Activated T-helper 1 cell treated with anti-CD3 and anti-CD28 coated beads, Interleukin-12 subunit alpha, Interleukin-12 subunit beta, Interleukin-2, Interleukin-4 antibody, amounts not matched to agents 30 ng/mL and 10 ng/mL and 1 ng/mL, durations not matched to agents 14 hours and 24 hours and 36 hours (primary cell): ENCODE measurements at places on chromosomes 1 and 21. TPM values are rescaled to one million over a fixed set of nuclear protein-coding genes. Genes with fewer than 3 reads are reported as not detected.
A peak's percentile ranks its signal among the peaks of the same experiment; 100 is the strongest.

DNA sequence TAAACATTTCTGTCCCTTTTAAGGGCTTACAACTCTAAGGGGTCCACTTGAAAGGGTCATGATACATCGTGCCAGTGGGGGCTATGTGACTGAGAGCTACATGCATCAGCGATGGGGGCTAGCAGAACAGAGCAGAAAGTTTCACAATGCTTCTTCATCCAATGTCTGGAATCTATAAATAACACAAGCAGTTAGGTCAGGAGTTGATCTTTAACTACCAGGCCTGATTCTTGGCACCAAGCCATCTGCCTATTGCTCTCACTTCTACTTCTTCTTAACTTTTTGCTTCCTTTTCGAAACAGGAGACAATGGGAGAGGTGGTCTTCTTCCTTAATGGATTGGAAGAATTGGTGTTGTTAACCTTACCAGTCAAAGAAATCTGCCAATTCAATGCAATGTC is 410.0 kb downstream of the TGFB2 start:
- H3K4me3 ChIP-seq: no peak overlapping the region
- no peaks in the 10 kb centered on the region for H3K4me1 ChIP-seq
- no peaks in the 10 kb centered on the region for H3K36me3 ChIP-seq
- H3K27ac ChIP-seq: no peak overlapping the region
- DNase-seq: no peak

Gene TSHB
- total RNA-seq: not detected in 2 replicates

DNA sequence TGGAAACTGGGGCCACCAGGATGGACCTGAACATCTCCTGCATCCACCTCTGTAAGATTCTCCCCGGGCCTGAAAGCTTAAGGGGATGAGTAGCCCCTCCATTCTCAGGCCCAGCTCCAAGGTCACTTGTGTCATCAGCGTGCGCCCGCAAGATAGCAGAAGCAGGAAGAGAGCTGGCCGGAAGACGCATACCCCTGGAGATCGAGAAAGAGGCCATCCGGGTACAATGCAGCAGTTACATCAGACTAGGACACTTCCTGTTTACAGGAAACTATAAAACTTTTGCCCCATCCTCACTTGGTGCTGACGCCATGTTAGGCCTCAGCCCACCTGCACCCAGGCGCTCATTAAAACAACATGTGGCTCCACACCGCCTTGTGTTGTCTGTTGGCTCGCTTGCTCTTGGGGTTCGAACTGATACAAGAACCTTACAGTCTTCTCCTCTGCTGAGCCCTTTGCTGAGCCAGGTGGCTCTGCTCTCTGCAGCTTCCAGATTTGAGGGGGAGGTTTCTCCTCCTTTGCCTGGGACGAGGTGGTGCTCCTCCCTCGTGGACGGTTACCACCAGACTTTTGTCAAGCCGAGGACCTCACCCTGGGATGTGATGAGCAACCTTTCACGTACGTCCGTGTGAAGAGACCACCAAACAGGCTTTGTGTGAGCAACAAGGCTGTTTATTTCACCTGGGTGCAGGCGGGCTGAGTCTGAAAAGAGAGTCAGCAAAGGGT is 277.5 kb upstream of the C1orf174 start:
- no peaks in the 10 kb centered on the region for H3K4me1 ChIP-seq
- no peak overlapping the region for H3K4me3 ChIP-seq
- no peaks in the 10 kb centered on the region for H3K27me3 ChIP-seq
- DNase-seq: no peak
- H3K27ac ChIP-seq: no peak overlapping the region

GRCh38 chr1:221937155-221937953 is 195.5 kb upstream of the DUSP10 start:
- H3K36me3 ChIP-seq: no peaks in the 10 kb centered on the region
- H3K4me3 ChIP-seq: no peak overlapping the region
- DNase-seq: no peak
- no peaks in the 10 kb centered on the region for H3K4me1 ChIP-seq
- peaks cover 13% of the 10 kb centered on the region for H3K27me3 ChIP-seq
- H3K27ac ChIP-seq: no peak overlapping the region

DNA sequence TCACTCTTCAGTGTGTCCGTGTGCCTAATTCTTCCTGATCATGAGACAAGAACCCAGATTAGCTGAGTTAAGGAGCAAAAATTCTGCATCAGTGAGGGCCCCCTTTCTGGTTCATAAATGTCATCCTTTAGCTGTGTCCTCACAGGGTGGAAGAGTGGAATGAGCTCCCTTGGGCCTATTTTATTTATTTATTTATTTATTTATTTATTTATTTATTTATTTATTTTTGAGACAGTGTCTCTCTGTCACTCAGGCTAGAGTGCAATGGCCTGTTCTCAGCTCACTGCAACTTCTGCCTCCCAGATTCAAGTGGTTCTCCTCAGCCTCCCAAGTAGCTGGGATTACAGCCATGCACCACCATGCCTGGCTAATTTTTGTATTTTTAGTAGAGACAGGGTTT is 131.7 kb downstream of the PATJ start:
- H3K27me3 ChIP-seq: no peaks in the 10 kb centered on the region
- H3K27ac ChIP-seq: no peak overlapping the region
- H3K4me1 ChIP-seq: no peaks in the 10 kb centered on the region
- peaks cover 11% of the 10 kb centered on the region for H3K36me3 ChIP-seq

Gene S100B
- not detected in 2 replicates for total RNA-seq

- no peak for DNase-seq
- no peaks in the 10 kb centered on the region for H3K36me3 ChIP-seq
- peaks cover 6% of the 10 kb centered on the region for H3K4me1 ChIP-seq
- H3K4me3 ChIP-seq: no peak overlapping the region
Measured at GRCh38 chr21:41957991-41958766, 4.4 kb upstream of the C2CD2 start.

DNA sequence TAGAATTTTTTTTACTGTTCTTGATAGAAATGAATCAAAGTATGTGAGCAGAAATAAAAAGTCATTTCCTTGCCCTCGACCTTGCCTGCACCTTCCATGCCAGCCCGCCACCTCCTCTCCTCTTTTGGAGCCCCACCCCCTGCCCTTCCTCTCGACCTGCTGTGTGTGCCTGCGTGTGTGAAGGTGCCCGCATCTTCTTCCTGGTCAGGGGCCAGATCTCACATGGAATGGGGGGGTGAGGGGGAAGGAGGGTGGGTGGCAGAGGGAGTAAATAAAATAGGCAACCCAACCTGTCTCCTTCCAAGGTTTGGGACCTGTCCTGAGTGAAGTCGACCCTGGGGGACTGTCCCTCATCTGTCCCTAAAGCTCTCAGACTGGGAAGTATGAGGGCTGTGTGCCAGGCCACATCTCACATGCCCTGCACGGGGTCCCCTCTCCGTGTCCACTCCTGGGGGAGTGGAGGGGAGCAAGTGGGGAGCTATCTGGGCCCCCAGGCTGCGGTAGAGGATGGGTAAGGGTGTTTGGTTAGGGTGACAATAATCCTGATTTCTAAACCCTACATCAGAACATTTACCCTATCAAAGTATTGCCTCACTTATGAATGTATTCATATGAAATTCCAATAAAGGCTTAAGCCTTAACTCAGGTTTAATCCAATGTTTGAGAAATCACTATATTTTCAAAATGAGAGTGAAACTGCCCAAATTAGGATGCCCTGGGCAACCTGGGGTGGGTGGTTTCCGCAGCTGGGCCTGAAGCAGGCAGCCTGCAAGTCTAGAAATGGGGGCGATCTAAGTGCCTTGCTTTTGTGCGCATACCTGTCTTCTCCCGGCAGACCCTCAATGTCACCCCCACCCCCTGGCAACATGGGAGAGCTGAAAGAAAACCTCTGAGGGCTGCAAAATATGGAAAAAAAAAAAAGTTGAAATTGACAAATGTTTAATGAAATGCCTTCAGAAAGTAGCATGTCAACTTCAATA is 15.4 kb downstream of the AMPD2 start:
- H3K27me3 ChIP-seq: peaks cover 1% of the 10 kb centered on the region
- H3K4me1 ChIP-seq: peaks cover 15% of the 10 kb centered on the region
- peaks cover 6% of the 10 kb centered on the region for H3K36me3 ChIP-seq
- no peak for DNase-seq

GRCh38 chr21:42818328-42818749 is 61.0 kb downstream of the WDR4 start:
- H3K27me3 ChIP-seq: peaks cover 2% of the 10 kb centered on the region
- no peaks in the 10 kb centered on the region for H3K4me1 ChIP-seq
- no peak overlapping the region for H3K4me3 ChIP-seq
- H3K27ac ChIP-seq: no peak overlapping the region
- peaks cover 2% of the 10 kb centered on the region for H3K36me3 ChIP-seq
- peak; percentile 17 for DNase-seq

- peaks cover 35% of the 10 kb centered on the region for H3K36me3 ChIP-seq
- H3K27ac ChIP-seq: no peak overlapping the region
- no peak for DNase-seq
Measured at GRCh38 chr1:160243767-160244166, 18.6 kb downstream of the DCAF8 start.

DNA sequence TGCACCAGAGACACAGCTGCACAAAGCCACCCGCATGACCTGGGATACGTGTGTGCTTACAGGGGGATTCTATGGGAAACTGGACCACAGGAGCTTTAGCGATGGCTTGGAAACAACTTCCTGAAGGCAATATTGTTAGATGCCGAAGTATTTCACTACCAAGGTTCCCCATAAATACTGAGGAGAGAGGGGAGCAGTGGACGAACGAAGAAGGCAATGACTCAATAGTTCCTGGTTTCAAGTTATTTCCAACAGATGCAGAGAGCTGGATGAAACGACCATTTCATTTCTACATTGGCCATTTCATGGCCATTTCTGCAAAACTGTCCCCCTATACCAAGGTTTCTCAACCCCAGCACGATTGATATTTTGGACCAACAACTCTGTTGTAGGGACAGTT is 61.3 kb downstream of the CD34 start:
- no peak overlapping the region for H3K27ac ChIP-seq
- peaks cover 64% of the 10 kb centered on the region for H3K4me1 ChIP-seq
- no peak overlapping the region for H3K4me3 ChIP-seq
- no peak for DNase-seq
- no peaks in the 10 kb centered on the region for H3K27me3 ChIP-seq
- peaks cover 26% of the 10 kb centered on the region for H3K36me3 ChIP-seq

DNA sequence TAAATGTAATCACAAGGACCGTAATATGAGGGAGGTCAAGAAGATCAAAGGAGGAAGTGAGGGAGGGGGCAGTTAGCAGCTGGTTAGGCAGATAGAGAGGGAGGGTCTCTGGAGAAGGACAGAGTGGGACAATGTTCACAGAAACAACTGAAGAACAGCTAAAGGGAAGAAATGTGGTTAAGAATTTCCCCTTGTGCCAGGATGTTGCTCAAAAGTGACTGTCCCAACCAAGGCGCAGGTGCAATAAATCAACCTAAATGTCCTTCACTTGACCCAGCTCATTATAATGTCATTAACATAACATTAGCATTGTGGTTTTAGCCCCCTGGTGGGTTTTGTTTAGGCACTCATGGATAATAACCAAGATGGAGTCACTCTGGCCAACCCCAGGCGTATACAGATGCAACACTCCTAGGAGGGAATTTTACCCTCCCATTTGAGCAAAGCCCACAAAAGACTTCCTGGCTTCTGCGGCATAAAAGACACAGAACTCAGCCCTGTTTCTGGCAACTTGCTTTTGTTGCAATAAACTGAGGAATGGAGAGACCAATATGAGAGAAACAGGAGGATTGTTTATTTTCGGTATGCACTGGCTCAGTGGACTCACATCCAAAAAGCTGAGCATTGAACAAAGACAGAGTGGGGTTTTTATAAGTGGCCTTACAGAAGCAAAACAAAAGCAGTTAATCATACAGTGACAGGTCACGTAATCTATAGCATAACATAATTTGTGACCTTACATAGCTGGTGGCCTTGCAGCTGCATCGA is 7.3 kb upstream of the CA6 start:
- H3K27me3 ChIP-seq: no peaks in the 10 kb centered on the region
- H3K36me3 ChIP-seq: peaks cover 17% of the 10 kb centered on the region
- H3K4me3 ChIP-seq: no peak overlapping the region
- H3K27ac ChIP-seq: peak overlapping the region; percentile 95
- DNase-seq: no peak
- H3K4me1 ChIP-seq: peaks cover 57% of the 10 kb centered on the region

DNA sequence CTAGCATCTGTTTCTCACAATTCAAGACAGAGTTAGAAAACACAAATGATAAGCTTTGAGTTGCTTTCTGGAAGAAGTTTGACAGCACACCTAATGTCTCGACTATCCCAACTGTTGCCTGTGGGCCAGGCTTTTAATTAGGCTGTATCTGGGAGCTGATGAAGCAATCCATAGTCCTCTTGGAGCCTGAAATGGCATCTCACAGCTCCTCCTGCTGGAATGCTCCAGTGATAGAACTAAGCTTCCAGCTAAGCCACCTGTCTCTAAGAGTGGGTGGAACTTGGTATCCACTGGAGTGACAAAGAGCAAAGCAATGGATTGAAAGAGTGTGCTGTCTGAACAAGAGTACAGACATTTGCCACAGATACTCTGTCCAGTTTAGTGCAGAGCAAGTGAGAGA is 605.3 kb upstream of the NR5A2 start:
- no peak for DNase-seq
- no peaks in the 10 kb centered on the region for H3K36me3 ChIP-seq
- no peak overlapping the region for H3K27ac ChIP-seq
- no peaks in the 10 kb centered on the region for H3K4me1 ChIP-seq
- H3K27me3 ChIP-seq: peaks cover 2% of the 10 kb centered on the region

- H3K27ac ChIP-seq: no peak overlapping the region
- H3K4me3 ChIP-seq: no peak overlapping the region
- H3K36me3 ChIP-seq: peaks cover 10% of the 10 kb centered on the region
- H3K27me3 ChIP-seq: no peaks in the 10 kb centered on the region
- no peak for DNase-seq
Measured at GRCh38 chr1:16204216-16204615, 8.2 kb downstream of the ARHGEF19 start.

- no peaks in the 10 kb centered on the region for H3K36me3 ChIP-seq
- H3K4me1 ChIP-seq: peaks cover 15% of the 10 kb centered on the region
- no peaks in the 10 kb centered on the region for H3K27me3 ChIP-seq
- no peak for DNase-seq
- H3K4me3 ChIP-seq: no peak overlapping the region
Measured at GRCh38 chr1:171422511-171422910, 62.8 kb upstream of the PRRC2C start.

GRCh38 chr21:41681348-41681801 is 85.5 kb downstream of the RIPK4 start:
- no peaks in the 10 kb centered on the region for H3K36me3 ChIP-seq
- H3K27ac ChIP-seq: no peak overlapping the region

GRCh38 chr1:231382426-231382825 is 39.7 kb downstream of the EGLN1 start:
- H3K4me3 ChIP-seq: no peak overlapping the region
- H3K27me3 ChIP-seq: no peaks in the 10 kb centered on the region
- DNase-seq: no peak
- peaks cover 25% of the 10 kb centered on the region for H3K4me1 ChIP-seq
- peaks cover 1% of the 10 kb centered on the region for H3K36me3 ChIP-seq
- H3K27ac ChIP-seq: no peak overlapping the region

DNA sequence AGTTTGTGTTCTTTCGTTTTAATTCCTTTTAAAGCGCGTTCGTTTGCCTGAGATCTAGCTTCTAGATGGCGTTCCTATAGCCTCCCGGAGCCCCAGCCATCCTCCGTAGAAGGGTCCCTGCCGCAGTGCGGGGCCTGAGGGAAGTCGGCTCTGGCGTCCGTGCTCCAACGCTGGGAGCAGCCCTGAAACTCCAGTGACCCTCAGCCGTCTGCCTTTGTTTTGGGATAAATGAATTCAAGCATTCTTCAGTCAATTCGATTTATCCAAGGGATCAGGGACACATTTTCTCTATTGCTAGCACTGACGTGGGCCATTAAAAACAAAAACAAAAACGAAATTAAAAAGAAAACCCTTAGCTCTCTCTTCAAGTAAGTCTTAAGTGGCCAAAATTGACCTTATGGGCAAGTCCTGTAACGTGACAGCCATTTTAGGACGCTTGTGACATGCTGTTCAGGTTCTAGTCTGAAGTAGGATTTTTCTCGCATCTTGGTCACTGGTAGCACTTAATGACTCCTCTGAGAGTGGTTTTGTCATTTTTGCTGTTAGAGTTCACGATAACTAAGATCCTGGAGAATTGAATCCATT is 742 bp upstream of the HSPA13 start:
- DNase-seq: no peak
- peaks cover 2% of the 10 kb centered on the region for H3K27me3 ChIP-seq
- H3K36me3 ChIP-seq: peaks cover 8% of the 10 kb centered on the region
- peaks cover 48% of the 10 kb centered on the region for H3K4me1 ChIP-seq
- H3K4me3 ChIP-seq: peak overlapping the region; percentile 100
